Mesothelial cell of epicardium (in vitro differentiated cells): ENCODE measurements at places on chromosomes 6 and 20. TPM values are rescaled to one million over a fixed set of nuclear protein-coding genes. Genes with fewer than 3 reads are reported as not detected.

Gene RFX6
- total RNA-seq, result 3.4 to 4.0 TPM (median 3.8 TPM) in 3 replicates

Gene HCK
- total RNA-seq, result not detected in 3 replicates

Gene SMLR1
- total RNA-seq, result not detected in 3 replicates

Gene LINC00237
- total RNA-seq, result not detected in 3 replicates

Gene BRD2
- 235 to 261 TPM (median 246 TPM) in 3 replicates for total RNA-seq

Gene ADGRF5
- 0.16 to 0.32 TPM in 2 of 3 replicates, not detected in the other for total RNA-seq

Gene NRSN1
- total RNA-seq, result 1.1 to 1.4 TPM (median 1.2 TPM) in 3 replicates

Gene SYNDIG1
- total RNA-seq, result 0.80 to 1.6 TPM (median 0.90 TPM) in 3 replicates

Gene WFDC5
- not detected in 3 replicates for total RNA-seq

Gene CDH26
- total RNA-seq, result 0.49 to 0.88 TPM (median 0.71 TPM) in 3 replicates

Gene PRKN
- 6.8 to 8.0 TPM (median 7.6 TPM) in 3 replicates for total RNA-seq

Gene LBP
- total RNA-seq, result not detected in 3 replicates

Gene CCN5
- not detected in 3 replicates for total RNA-seq

Gene PARD6B
- total RNA-seq, result 52.2 to 59.5 TPM (median 53.0 TPM) in 3 replicates

Gene CDS2
- 41.6 to 44.9 TPM (median 42.2 TPM) in 3 replicates for total RNA-seq

Gene POPDC3
- total RNA-seq, result 10.1 to 11.1 TPM (median 10.4 TPM) in 3 replicates
